ENCODE measurements at places on chromosomes 13 and 19.

DNA sequence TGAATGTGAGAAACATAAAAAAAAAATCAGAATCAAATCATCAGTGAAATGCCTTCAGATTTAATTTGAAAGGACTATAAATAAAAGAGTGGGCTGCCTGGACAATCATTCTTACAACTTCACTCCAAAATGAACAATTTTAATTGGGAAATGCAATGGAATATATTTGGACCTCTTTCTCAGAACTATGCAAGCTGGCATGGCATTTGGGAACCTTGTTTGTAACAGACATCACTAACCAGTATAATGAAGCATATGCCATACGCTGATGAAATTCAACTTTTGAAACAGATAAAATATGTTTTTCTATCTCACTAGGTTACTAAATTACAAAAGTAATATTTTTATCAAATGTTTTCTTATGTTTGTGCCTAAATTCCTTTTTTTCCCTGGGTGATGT is 64.2 kb upstream of the FAM216B start:
- no peak for DNase-seq

GRCh38 chr13:100620792-100621191 is 32.2 kb upstream of the GGACT start:
- no peak for DNase-seq

GRCh38 chr19:47471733-47472457 is at the start of gene SLC8A2:
SLC8A2 (minus strand) TSS chr19:47471893; CDS start chr19:47466403, 5,490 bp downstream.
- peak; percentile 39 for DNase-seq

DNA sequence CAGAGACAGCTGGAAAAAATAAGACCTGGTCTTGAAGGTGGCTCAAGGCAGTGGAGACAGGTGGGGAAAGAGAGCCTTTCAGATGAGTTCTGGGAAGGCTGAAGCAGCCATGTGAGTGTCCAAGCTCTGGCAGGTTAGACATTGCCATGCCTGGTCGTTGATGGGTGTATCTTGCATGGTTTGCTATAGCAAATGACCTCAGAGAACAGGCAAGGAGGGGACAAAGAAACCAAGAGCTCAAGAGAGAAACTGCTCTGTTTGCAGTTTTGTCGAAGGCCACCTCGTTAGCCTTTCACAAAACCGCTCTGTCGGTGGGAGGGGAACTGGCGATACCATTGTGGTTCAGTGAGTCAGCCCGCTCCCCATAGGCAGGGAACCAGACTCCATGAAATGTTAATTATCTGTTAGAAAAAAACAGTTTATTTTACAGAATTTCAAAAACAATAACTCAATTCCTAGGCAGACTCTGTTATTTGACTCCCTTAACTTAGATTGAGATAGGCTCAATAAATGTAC is 82.8 kb upstream of the ARGLU1 start:
- DNase-seq = no peak

GRCh38 chr13:56986121-56986520 is 154.6 kb upstream of the PRR20A start:
- DNase-seq = no peak

DNA sequence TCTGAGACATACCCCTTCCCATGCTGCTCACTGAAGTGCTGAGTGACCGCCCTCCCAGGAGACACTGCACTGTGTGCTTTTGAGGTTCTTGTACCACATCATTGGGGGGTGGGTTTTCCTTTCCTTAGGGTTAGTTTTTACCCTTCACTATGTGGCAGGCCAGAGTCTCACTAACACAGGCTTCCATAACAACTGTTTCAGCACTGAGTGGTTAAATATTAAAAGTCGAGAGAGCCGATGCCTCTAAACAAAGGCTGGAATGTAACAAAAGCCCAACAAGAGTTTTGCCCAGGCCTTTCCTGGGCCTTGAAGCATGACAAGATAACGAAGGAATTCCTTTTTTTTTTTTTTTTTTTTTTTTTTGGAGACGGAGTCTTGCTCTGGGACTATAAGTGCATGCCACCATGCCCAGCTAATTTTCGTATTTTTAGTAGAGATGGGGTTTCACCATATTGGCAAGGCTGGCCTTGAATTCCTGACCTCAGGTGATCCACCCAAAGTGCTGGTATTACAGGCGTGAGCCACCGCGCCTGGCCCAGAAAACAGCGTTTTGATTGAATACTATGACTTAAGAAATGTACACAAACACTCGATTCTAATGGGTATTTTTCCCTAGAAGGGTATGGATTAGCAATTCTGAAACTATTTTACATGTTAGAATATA is 46.5 kb downstream of the ZNF823 start:
- no peak for DNase-seq

- DNase-seq = no peak
Measured at GRCh38 chr13:51097353-51098043, 13.6 kb downstream of the C13orf42 start.

- no peak for DNase-seq
Measured at GRCh38 chr19:38699027-38699346, 45.3 kb downstream of the CAPN12 start.

GRCh38 chr13:85405316-85405897 is 393.8 kb downstream of the SLITRK6 start:
- DNase-seq = no peak

- no peak for DNase-seq
Measured at GRCh38 chr13:35712907-35713761, 236.6 kb upstream of the MAB21L1 start.

DNA sequence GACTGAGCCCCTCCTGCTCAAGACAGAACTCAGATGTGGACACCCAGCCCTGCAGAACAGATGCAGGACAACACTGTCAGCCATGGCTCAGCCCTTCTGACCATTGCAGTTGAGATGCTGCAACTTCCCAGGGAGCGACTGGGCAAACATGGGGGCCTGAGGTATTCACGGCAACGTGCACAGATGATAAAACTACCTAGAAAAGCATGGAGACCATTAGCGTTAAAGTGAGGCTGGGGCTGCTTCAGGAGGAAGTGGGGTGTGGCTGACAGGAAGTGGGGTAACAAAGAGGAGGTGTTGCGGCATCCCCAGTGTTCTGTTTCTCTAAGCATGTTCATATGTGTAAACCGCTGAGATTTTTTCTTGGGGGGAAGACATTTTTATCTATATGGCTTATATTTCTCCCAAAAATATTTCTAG is 1.3 kb upstream of the SIGLEC9 start:
- DNase-seq = no peak

GRCh38 chr13:99143904-99144303 is 56.8 kb upstream of the UBAC2 start:
- no peak for DNase-seq

DNA sequence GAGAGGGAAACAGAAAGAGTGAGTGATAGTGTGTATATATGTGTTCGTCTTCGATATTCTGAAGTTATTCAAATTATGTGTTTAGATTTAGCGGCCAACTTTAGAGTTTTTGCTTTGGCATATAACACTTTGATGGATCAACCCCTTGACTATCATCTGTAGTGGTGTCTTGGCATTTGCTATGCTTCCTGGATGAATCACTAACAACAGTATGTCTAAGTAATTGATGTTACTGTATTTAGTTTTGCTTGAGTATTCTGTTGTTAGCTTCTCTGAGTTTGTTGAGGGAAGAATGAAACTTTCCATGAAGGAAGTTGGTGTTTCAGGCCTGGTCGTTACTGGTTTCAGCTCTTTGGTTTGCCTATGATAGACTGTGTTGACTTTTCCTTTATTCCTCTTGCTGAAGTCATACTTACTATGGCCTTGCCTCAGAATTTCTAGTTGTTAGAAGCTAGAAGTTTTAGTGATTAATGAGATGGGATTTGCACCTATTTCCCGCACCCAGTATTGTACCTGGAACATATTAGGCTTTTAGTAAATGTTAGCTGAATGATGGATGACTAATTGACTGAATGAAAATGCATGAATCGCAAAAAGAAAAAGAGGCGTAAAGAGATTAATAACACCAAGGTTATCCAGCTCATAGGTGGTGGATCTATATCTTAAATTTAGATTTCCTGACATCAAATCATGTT is 20.7 kb downstream of the NDFIP2 start:
- DNase-seq = no peak

DNA sequence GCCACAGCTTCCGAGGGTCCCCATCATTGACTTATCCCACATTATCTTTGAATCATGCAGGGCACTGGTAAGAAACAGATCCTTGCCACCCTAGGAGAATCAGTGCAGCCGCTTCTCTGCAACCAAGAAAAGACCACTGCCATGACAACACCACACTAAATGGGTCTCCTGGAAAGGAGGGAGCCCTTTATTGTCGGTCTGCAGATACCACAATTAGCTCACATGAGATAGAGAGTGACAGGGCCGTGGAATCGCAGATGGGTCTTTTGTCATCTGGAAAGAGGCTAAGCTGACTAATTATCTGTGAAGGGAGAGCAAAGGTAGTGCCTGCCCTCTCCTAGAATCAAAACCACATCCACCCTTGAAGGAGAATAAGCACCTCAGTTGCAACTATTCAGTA is 178.3 kb upstream of the MYO16 start:
- no peak for DNase-seq

GRCh38 chr13:93398167-93399035 is 171.8 kb downstream of the GPC6 start:
- DNase-seq = no peak

GRCh38 chr13:49097374-49097773 is 121.7 kb downstream of the FNDC3A start:
- no peak for DNase-seq

- no peak for DNase-seq
Measured at GRCh38 chr13:51747438-51748434, 56.2 kb downstream of the DHRS12 start.

DNA sequence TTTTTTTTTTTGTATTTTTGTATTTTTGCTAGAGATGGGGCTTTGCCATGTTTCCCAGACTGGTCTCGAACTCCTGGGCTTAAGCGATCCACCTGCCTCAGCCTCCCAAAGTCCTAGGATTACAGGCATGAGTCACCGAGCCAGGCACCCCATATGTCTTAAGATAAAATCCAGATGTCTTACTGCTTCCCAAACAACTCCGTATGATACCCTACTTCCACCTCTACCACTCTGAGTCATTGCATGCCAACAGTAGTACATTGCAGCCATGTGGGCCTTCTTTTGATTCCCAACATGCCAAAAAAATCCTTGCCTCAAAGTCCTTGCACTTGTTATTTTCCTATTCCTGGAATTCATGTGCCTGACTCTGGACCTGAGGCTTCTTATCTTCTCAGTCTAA is 799.2 kb downstream of the GPC5 start:
- no peak for DNase-seq

DNA sequence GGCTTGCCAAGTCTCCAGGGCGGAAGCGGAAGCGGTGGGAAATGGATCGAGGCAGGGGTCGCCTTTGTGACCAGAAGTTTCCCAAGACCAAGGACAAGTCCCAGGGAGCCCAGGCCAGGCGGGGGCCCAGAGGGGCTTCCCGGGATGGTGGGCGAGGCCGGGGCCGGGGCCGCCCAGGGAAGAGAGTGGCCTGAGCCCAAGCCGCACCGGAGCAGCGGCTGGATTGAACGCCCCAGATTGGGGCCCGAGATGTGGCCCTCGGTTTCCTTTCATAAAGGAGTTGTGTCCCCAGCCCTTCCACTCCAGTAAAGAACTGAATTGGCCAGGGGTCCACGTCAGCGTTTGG is 548 bp upstream of the P2RY11 start:
- no peak for DNase-seq

DNA sequence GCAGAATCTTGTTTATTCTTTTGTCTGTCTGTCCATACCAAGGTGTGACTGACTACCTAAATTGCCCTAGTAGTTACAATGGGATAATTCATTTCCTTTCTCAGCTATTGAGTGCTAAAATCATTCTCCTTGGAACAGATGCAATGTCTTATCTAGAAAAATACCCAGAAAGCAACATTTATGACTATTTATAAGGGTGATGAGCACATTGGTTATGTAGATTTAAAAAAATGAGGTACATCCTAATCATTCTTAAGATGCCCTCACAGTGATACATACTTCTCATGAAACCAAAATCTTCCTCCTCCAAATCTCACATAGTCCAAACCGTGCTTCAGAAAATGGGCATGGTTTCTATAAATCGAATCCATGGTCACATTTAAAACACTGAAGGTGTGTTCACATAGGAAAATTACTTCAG is 11.6 kb upstream of the UBE2L5 start:
- DNase-seq = no peak

- DNase-seq = no peak
Measured at GRCh38 chr13:62035981-62036380, 620.3 kb upstream of the PCDH20 start.

- DNase-seq = no peak
Measured at GRCh38 chr13:112828082-112828699, 138.4 kb downstream of the ATP11A start.

- DNase-seq = no peak
Measured at GRCh38 chr19:34480971-34481841, at the start of gene WTIP. WTIP (plus strand) TSS chr19:34481758; CDS start chr19:34481975, 217 bp downstream.

DNA sequence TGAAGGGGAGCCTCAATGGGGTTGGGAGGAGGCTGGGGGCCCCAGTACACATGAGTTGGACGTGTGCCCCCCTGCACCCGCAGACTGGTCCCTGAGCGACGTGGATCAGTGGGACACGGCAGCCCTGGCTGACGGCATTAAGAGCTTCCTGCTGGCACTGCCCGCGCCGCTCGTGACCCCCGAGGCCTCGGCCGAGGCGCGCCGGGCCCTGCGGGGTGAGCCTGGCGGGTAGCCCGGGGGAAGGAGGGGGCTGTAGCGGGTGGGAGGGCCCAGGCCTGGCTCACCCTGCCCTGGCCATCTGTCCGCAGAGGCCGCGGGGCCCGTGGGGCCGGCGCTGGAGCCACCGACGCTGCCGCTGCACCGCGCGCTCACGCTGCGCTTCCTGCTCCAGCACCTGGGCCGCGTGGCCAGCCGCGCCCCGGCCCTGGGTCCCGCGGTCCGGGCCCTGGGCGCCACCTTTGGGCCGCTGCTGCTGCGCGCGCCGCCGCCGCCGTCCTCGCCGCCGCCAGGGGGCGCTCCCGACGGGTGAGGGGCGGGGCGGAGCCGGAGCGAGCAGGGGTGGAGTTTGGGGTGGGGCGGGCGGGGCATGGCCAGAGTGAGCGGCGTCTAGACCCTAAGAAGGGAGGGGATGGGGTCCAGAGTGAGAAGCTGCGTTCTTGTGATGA is 8.1 kb downstream of the PIK3R2 start:
- DNase-seq = peak; percentile 82

DNA sequence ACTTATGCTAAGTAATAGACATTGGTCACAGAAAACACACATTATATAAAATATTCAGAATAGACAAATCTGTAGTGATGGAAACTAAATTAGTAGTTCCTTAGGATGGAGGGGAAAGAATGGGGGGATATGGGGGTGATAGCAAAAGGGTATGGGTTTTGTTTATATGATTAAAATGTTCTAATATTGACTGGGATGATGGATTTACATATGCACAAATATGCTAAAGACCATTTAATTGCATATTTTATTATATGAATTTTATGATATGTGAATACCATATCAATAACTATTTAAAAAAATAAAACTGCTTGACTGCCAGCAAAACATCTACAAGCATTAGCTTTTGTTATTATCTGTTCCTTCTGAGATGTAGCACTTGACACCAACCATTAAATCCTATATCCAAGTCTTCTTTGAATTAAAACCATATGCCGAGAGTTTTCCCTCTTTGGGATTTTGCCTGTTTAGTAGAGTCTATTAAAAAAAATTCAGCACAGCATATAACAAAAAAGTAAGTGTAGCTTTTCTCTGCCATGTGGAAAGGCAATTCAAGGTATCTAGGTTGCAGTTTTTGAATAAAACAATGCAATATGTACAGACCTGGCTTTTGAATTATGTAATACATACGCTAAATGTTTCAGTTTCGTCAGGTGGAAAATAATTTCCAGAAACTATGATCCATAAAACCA is 2584.1 kb upstream of the PCDH20 start:
- no peak for DNase-seq

GRCh38 chr13:31192306-31192705 is 7.5 kb upstream of the B3GLCT start:
- no peak for DNase-seq

GRCh38 chr19:16367261-16367683 is 42.6 kb downstream of the KLF2 start:
- no peak for DNase-seq

Measured in activated T-cell treated with anti-CD3 and anti-CD28 coated beads for 48 hours (primary cell).